ENCODE measurements at places on chromosomes 12 and 14.

DNA sequence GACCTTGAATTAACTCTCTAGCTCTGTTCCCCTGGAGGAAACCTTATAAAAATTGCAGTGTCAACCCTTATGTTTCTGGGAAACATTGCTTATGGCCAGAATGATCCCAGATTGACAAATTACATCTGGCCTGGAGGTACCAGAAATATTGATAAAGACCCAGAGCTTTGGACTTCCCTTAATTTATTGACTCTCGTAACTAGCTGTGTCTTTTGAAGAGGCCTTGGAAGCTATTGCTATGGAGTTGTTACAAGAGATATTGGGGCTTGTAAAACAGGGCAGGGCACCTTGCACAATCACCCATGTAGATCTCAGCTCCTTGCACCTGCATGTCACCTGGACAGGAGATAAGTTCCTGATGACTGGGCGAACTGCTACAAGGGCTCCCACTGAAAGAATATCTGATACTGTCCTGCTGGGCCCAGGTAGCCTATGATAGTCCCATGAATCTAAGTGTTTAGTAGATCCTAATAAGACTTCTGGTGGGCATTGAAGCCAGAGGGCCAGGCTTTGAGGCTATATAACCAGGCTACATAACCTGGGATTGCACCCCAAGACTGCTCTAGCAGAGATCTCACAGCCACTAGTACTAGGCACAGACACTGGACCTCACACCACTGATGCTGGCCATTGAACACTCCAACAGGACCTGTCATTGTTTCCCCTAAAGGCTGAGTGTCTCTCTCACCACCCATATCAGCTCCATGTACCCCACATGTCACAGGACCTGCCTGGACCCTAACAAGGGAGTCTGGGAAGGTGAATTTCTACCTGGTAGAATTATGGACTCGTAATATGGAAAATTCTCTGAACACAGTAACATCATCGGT is 135.7 kb upstream of the PWP1 start:
- no peaks in the 10 kb centered on the region for H3K27me3 ChIP-seq
- H3K4me3 ChIP-seq: no peak overlapping the region
- no peak for DNase-seq
- H3K4me1 ChIP-seq: no peaks in the 10 kb centered on the region
- H3K36me3 ChIP-seq: no peaks in the 10 kb centered on the region

GRCh38 chr12:94875525-94875924 is 128.0 kb downstream of the NDUFA12 start:
- H3K4me1 ChIP-seq: peaks cover 4% of the 10 kb centered on the region
- no peak overlapping the region for H3K4me3 ChIP-seq
- peaks cover 85% of the 10 kb centered on the region for H3K27me3 ChIP-seq
- H3K27ac ChIP-seq: no peak overlapping the region

GRCh38 chr12:99121546-99121945 is 476.5 kb downstream of the APAF1 start:
- H3K4me3 ChIP-seq: no peak overlapping the region
- no peaks in the 10 kb centered on the region for H3K36me3 ChIP-seq
- DNase-seq: no peak
- no peaks in the 10 kb centered on the region for H3K27me3 ChIP-seq
- H3K27ac ChIP-seq: no peak overlapping the region
- H3K4me1 ChIP-seq: no peaks in the 10 kb centered on the region

- no peak overlapping the region for H3K4me3 ChIP-seq
- no peaks in the 10 kb centered on the region for H3K36me3 ChIP-seq
- no peak overlapping the region for H3K27ac ChIP-seq
- peaks cover 20% of the 10 kb centered on the region for H3K4me1 ChIP-seq
Measured at GRCh38 chr14:102183886-102184285, 44.2 kb downstream of the WDR20 start.

DNA sequence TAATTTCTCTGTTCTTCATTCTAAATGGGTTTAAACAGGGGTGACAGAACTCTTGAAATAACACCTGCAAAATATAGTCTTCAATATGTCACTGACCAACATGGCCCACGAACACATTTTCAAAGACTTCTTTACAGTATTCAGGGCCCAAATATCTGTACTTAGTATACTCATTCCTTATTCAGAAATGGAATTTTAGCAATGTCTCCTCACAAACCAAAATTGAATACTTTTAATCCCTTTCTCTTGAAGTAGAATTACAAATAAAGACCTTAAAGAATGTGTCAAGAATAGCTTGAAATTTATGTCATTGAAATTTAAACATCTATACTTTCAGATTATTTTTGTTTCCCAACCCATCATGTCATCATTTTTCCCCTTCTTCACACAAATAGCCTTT is 263.1 kb downstream of the LRIG3 start:
- no peak for DNase-seq
- H3K27ac ChIP-seq: no peak overlapping the region
- H3K27me3 ChIP-seq: no peaks in the 10 kb centered on the region
- no peaks in the 10 kb centered on the region for H3K36me3 ChIP-seq
- no peak overlapping the region for H3K4me3 ChIP-seq
- no peaks in the 10 kb centered on the region for H3K4me1 ChIP-seq

DNA sequence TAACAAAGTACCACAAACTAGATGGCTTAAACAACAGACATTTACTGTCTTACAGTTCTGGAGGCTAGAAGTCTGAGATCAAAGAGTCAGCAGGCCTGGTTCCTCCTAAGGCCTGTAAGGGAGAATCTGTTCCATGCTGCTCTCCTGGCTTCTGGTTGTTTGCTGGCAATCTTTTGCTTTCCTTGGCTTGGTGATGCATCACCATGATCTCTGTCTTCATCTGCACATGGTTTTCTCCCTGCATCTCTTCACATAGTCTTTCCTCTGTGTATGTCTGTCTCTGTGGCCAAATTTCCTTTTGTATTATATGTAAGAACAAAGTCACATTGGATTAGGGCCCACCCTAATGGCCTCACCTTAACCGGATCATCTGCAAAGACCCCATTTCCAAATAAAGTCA is 168.5 kb downstream of the CAPZA3 start:
- H3K36me3 ChIP-seq: no peaks in the 10 kb centered on the region
- no peaks in the 10 kb centered on the region for H3K4me1 ChIP-seq
- H3K27me3 ChIP-seq: no peaks in the 10 kb centered on the region
- no peak overlapping the region for H3K4me3 ChIP-seq

DNA sequence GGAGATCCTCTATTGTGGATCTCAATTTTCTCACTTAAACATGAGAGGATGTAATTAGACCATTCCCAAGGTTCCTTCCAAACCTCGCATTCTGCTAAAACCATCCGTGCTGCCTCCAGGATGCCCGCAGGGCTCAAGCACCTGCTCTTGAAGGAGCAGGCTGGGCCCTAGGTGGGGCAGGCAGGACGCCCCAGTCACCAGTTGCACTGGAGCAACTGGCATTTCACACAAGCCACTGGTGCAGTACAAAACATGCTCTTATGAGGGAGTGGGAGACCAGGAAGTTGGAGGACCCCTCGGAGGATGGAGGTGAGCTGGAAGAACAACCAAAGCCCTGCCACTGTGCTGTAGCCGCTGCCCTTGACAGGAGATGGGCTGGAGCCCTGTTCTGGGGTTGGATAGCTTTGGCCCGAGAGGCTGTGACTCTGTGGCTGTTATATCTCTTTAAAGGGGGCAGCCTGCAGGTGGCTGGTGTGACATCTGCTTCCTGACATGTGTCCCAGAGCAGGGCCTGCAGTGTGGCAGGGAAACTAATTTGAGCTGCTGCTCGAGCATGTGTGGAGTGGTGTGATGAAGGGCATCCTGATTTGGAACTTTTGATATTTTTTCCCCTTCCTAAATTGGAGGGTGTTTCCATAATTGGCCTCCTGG is 122.2 kb downstream of the CRACR2A start:
- H3K4me1 ChIP-seq: no peaks in the 10 kb centered on the region
- peaks cover 31% of the 10 kb centered on the region for H3K36me3 ChIP-seq
- H3K4me3 ChIP-seq: no peak overlapping the region
- DNase-seq: no peak
- no peak overlapping the region for H3K27ac ChIP-seq
- H3K27me3 ChIP-seq: no peaks in the 10 kb centered on the region

- no peaks in the 10 kb centered on the region for H3K36me3 ChIP-seq
- DNase-seq: peak; percentile 69
- H3K4me1 ChIP-seq: no peaks in the 10 kb centered on the region
- H3K27ac ChIP-seq: no peak overlapping the region
Measured at GRCh38 chr12:115623764-115624334, 653.6 kb downstream of the MED13L start.

- H3K27ac ChIP-seq: peak overlapping the region; percentile 57
- H3K4me1 ChIP-seq: no peaks in the 10 kb centered on the region
- no peak for DNase-seq
- no peak overlapping the region for H3K4me3 ChIP-seq
- H3K27me3 ChIP-seq: no peaks in the 10 kb centered on the region
Measured at GRCh38 chr12:58425481-58426392, 484.4 kb downstream of the ATP23 start.

- no peaks in the 10 kb centered on the region for H3K27me3 ChIP-seq
- no peak for DNase-seq
- H3K36me3 ChIP-seq: no peaks in the 10 kb centered on the region
- H3K27ac ChIP-seq: peak overlapping the region; percentile 95
- H3K4me3 ChIP-seq: peak overlapping the region; percentile 70
- peaks cover 10% of the 10 kb centered on the region for H3K4me1 ChIP-seq
Measured at GRCh38 chr12:71685312-71685906, 473 bp upstream of the TMEM19 start.

- no peaks in the 10 kb centered on the region for H3K36me3 ChIP-seq
- H3K4me1 ChIP-seq: peaks cover 15% of the 10 kb centered on the region
- H3K27ac ChIP-seq: peak overlapping the region; percentile 97
- H3K4me3 ChIP-seq: peak overlapping the region; percentile 93
Measured at GRCh38 chr12:55728186-55728938, 447 bp downstream of the CD63 start.

DNA sequence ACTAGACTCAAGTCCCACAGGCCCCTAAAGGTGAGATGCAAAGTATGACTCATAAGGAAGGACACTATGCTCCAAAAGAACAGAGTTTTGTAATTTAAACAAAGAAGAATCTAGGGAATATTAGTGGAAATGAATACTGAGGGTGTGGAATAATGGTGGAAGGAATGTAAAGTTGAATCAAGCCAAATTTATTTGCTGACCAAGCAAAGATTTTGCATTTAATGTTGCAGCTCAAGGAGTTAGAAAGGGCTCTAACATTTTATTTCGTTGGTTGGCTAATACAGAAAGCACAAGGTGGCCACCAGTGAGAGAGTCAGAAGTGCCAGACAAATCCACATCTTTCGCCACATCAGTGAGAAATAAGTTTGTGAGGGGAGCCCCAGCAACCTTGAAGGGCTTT is 550.3 kb downstream of the FOXG1 start:
- H3K4me3 ChIP-seq: no peak overlapping the region
- H3K27me3 ChIP-seq: no peaks in the 10 kb centered on the region
- H3K4me1 ChIP-seq: no peaks in the 10 kb centered on the region
- DNase-seq: no peak
- H3K27ac ChIP-seq: no peak overlapping the region

GRCh38 chr12:50400104-50400637 is 514 bp upstream of the LARP4 start:
- peak overlapping the region; percentile 72 for H3K4me3 ChIP-seq
- no peaks in the 10 kb centered on the region for H3K27me3 ChIP-seq
- DNase-seq: no peak

Data from left lung (tissue), 14 donors.